ENCODE measurements at places on chromosomes 5 and 9.

DNA sequence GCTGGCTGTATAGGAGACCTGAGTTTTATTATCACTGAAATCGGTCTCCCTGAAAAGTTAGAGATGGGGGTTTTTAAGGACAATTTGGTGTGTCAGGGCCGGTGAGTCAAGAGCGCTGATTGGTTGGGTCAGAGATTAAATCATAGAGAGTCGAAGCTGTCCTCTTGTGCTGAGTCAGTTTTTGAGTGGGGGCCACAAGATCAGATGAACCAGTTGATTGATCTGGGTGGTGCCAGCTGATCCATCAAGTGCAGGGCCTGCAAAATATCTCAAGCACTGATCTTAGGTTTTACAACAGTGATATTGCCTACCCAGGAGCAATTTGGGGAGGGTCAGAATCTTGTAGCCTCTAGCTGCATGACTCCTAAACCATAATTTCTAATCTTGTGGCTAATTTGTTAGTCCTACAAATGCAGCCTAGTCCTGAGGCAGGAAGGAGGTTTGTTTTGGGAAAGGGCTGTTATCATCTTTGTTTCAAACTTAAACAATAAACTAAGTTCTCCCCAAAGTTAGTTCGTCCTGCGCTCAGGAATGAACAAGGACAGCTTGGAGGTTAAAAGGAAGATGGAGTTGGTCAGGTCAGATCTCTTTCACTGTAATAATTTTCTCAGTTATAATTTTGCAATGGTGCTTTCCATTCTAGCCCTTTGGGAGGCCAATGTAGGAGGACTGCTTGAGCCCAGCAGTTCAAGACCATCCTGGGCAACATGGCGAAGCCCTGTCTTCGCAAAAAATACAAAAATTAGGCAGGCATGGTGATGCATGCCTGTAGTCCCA lies 31.6 kb upstream of the RFK start:
- no peak for DNase-seq

- DNase-seq: no peak
Observed at GRCh38 chr9:78032730-78033457, 1.3 kb upstream of the GNAQ start.

- no peak for DNase-seq
Observed at GRCh38 chr5:133952729-133953567, 15.5 kb downstream of the C5orf15 start.

DNA sequence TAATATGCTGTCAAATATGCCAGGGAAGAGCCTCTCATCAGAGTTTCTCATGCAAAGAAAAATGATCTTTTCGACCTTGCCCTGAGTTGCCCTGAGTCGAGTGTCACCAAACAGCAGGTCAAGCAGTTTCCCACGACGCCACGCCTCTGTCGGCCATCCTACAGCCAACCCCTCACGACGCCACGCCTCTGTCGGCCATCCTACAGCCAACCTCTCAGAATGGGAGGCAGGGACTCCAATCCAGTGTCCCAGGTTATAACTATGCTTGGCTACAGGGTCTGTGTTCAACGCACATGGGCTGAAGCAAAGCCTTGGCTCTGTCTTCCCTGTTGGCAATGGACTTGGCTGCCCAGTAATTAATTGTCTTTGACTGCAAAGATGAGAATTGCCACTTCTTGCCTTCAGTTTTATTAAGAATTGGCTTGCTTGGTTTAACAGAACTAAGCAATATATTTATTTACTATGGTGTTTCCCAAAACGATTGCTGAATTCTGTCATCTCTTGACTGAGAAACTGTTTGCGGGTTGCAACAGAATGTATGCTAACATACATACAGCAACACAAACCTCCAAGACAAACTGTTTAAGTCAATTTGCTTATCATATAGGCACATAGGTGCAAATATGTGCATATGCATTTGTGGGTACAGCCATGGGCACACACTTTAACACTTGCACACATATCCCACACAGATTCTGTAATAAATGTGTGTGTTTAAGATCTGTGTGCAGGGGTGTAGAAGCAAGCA lies 352.9 kb downstream of the GLIS3 start:
- no peak for DNase-seq

DNA sequence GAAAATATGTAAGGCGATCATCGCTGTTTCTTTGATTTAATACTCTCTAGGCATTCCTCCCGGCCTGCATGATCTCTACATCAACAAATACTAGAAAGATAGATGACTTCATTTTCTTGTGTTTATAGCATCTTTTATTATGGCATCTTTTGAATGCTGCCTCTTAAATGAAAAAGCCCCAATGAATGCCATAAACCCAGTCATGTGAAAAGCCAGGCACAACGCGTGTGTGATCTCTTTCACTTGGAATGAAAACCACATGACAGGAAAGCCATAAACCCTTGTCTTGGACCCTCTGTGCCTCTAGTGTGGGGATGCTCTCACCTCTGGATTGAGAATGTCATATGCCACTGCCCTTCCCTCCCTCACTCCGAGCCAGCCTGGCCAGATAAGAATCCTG lies 476.2 kb downstream of the SEMA5A start:
- no peak for DNase-seq

DNA sequence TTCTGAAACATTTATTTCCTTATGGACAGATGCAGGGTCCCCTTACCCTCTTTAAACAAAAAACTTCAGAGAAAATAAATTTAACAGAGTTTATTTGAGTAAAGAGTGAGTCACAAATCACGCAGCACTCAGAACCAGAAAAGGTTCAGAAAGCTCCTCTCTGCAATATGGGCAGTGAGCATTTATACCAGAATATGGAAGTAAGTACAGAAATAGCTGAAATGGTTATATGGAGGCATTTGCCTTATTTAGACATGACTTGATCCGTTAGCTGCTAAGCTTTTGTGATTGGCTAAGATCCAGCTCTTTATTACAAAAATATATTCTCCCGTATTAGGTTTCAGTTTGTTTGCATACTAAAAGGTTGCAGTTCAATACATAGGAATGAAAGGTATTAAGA lies 1554.1 kb downstream of the EFNA5 start:
- no peak for DNase-seq

- DNase-seq: no peak
Observed at GRCh38 chr5:24272741-24273140, 372.0 kb downstream of the CDH10 start.

DNA sequence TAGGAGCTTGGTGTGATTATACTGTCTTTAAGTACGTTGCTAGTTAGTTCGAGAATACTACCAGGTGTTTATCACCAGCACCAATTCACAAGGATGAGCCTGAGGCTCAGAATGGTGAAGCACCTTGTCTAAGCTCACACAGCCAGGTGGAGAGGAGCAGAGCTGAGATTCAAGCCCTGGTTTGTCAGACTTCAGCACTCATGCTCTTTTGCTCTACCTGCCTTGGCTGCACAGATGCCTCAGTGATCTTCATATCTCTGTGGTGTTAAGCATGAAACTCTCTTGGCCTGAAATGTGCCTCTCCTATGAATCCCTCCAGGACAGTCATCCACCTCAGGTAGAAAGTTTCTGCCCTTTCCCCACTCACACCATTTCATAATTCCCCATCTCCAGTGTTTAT lies 12.2 kb downstream of the CAMK4 start:
- DNase-seq: no peak

DNA sequence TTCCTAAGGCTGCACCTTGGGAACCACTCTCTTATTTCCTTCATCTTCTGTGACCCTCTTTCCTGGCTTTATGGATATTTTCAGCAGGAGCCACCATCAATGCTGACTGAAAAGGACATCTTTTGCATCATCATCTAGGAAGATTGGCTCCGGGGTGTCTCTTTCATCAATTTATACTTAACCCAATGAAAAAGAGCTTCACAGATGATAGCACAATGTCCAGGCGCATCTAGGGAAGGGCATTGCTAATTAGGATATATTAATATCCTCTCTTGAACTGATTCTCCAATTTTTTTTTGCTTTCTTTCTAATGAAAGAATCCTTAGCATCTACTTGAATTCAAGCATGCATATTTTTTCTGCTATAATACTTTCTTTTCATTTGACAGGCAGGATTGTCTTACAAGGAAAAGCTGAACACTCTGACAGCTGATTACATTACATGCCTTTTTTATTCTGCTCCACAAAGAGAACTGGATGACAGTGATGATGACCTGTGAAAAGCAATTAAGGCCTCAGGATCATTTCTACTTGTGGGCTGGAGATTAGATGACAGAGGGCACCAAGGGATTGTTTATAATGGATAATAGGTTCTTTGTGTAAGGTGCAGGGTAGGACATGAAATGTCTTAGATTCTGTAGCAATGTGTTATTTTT lies 60.2 kb downstream of the PCSK1 start:
- no peak for DNase-seq

GRCh38 chr5:176714067-176714466 lies 66.8 kb downstream of the TSPAN17 start:
- no peak for DNase-seq

- DNase-seq: no peak
Observed at GRCh38 chr9:4704129-4704528, 24.8 kb downstream of the CDC37L1 start.

DNA sequence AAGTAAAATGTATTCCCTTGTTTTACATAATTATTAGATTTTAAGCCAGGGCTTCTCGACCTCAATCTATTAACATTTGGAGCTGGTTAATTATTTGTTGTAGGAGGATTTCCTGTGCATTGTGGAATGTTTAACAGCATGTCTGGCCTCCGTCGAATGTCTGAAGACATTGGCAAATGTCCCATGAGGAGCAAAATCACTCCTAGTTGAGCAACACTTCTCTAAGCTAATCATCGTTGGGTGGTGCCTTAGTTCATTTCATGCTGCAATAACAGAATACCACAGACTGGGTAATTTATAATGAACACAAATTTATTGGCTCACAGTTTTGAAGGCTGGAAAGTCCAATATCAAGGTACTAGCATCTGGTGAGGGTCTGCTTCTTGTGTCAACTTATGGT lies 13.4 kb upstream of the VPS13A start:
- DNase-seq: no peak

DNA sequence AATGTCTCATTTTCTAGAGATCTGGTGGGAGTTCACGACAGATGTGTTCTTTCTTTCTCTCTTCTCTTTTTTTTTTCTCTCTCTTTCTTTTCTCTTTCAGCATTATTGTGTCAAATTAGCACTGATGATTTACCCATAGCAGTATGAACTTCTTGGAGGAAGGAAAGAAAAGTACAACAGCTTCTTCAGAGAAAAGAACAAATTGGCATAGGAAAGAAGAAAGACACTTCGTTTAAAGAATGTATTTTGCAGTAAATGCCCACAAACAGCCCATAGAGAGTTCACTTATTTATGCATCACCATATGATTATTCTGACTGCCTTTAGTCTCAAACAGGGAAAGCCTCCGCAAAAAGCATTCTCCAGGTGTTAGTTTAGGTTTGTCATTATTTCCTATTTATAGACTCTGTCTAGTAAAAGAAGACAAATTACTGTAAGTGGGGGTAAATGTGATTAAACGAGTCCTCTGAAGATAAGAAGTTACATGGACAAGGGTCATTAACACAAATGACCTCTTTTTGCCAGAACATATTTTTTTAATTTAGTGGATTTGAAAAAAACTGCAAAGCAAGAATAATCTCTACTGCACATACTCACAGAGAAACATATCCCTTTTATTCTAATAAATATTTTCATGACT lies 68.0 kb downstream of the POU5F2 start:
- no peak for DNase-seq

DNA sequence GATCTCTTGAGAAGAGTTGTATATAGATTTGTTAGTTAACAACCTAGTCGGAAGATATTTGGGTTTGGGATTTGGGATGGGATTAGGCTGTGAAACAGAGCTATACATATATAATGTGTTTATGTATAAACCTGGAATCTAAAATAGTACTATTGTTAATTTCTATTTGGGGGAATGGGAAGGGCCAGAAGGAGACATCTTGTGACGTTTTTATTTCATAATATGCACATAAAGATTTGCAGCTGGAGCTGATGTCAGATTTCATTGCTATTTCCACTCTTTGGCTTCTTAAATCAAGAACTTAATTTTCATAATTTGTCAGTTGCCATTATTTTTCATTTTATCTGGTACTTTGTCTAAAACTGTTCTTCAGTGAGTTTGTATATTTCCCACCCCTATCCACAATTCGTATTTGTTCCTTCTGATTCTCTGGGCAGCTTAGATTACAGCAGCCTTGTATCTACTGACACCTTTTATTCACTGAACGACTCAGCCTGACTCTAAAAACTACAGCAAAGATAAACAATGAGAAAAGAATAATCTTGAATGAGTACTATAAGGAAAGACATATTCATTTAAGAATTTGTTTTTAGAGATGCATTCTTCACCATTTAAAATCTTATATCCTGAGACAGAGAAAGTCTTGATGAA lies 86.9 kb downstream of the YTHDC2 start:
- no peak for DNase-seq

DNA sequence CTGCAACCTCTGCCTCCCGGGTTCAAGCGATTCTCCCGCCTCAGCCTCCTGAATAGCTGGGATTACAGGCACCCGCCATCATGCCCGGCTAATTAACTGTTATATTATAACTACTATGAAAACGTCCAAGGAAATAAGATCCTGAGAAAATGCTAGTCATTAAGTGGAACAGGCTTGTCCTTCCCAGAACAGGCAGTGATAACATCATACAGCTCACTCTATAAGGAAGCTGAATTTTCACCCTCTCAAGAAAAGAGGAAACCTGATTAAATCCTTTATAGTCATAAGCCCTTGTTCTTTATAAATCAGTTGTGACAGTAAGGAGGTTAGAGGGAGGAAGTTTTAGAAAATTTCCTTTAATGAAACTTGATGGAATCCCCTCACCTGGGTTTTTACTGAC lies 163.9 kb upstream of the CLINT1 start:
- no peak for DNase-seq

GRCh38 chr5:102902647-102903046 lies 147.5 kb downstream of the PAM start:
- DNase-seq: no peak

- DNase-seq: peak; percentile 20
Observed at GRCh38 chr9:109880276-109881169, 100.5 kb downstream of the PALM2AKAP2 start.
